ENCODE measurements at places on chromosomes 16 and 17.
A peak's percentile ranks its signal among the peaks of the same experiment; 100 is the strongest.

GRCh38 chr17:76822184-76822778 lies 45.9 kb upstream of the MGAT5B start:
- no peak for DNase-seq

DNA sequence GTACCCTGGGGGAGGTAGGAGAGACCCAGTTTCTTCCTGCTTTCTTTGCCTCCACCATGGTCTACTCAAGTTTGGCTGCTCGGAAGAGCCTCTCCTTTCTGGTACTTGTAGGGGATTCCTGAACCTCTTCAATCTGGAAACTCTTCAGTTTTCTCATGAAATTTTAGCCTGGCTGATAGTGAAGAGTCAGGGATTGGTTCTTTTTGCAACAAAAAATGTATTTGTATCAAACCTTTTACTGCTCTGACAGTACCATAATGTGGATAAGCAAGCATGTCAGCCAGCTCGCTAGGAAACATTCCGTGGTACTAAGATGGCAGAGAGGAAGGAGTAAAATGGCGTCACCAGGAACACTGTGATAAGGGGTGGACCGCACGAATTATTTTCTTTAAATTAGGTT lies 55.4 kb downstream of the NUP93 start:
- DNase-seq: no peak

- no peak for DNase-seq
Measured at GRCh38 chr17:45639297-45639849, 144.7 kb upstream of the CRHR1 start.

DNA sequence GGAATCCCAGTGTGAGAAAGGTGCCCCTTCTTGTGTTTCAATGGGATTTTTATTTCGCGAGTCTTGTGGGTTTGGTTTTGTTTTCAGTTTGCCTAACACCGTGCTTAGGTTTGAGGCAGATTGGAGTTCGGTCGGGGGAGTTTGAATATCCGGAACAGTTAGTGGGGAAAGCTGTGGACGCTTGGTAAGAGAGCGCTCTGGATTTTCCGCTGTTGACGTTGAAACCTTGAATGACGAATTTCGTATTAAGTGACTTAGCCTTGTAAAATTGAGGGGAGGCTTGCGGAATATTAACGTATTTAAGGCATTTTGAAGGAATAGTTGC lies 567 bp downstream of the UBB start:
- DNase-seq: no peak

DNA sequence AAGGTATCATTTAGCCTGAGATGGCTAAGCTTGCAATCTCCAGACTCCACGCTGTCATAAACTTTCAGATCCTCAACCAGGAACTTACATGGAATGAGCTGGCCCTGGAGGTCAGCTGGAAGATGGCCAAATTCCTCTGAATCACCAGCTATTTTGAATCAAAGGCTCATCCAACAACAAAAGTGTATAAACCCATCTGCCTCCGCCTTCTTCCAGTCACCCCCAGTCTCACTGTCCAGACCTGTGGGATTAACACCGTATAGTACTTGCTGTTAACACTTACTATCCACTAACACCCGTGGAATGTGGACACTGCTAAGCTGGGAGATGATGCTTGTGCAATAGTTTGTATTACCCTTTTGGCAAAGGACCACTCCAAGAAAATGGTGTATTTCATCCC lies 1.9 kb upstream of the LCMT1 start:
- DNase-seq: no peak

GRCh38 chr17:66928949-66929348 lies 35.6 kb upstream of the CACNG4 start:
- no peak for DNase-seq

DNA sequence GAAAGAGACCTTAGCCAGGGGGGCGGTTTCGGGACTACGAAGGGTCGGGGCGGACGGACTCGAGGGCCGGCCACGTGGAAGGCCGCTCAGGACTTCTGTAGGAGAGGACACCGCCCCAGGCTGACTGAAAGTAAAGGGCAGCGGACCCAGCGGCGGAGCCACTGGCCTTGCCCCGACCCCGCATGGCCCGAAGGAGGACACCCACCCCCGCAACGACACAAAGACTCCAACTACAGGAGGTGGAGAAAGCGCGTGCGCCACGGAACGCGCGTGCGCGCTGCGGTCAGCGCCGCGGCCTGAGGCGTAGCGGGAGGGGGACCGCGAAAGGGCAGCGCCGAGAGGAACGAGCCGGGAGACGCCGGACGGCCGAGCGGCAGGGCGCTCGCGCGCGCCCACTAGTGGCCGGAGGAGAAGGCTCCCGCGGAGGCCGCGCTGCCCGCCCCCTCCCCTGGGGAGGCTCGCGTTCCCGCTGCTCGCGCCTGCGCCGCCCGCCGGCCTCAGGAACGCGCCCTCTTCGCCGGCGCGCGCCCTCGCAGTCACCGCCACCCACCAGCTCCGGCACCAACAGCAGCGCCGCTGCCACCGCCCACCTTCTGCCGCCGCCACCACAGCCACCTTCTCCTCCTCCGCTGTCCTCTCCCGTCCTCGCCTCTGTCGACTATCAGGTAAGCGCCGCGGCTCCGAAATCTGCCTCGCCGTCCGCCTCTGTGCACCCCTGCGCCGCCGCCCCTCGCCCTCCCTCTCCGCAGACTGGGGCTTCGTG lies at the start of gene MAPT:
MAPT (plus strand) TSS at position 533 of the 763 bp plus-strand sequence. CDS start 67,784 bp downstream, outside the sequence.
- peak; percentile 77 for DNase-seq

DNA sequence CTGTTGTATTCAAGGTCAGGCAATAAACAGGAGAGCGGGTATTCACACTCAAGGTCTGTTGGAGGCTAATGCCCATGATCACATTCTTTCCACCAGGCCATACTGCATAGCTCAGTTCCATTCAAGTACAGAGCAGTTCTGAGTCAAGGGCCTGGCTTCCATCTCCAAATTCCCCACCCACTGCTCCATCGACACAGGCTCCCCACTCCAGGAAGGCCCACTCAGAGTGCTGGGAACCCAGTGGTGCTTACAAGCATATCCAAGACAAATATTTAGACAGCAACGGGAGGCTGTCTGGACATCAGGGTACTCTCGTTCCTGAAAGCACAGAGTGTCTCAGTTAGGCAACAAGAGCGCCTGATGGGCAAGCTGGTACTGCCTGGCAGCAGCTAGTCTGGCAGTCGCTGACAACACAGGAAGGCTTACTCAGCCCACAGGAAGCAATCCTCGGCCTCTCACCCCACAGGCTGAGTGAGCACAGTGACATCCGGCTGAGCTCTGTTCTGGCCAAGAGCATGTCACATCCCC lies 40.9 kb downstream of the RFFL start:
- DNase-seq: peak; percentile 67

DNA sequence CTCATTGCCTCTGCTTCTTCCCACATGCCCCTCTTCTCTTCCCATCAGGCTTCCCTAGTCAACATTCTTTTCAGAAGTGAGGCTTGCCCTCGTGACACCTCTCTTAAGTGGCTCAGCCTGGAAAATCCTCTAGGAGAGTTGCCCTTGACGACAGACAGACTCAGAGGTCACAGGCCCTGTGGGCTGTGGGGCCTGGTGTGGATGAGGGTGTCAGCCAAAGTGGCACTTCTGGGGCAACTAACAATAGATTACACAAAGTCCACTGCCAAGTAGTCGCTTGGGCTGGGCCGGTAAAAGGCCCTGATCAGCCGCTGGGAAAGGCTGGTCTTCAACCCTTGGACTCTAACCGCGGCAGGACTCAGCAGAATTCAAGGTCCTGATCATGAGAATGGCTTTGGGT lies 33.7 kb upstream of the METTL16 start:
- DNase-seq: no peak
